ENCODE measurements at places on chromosomes 1 and 21. TPM values are rescaled to one million over a fixed set of nuclear protein-coding genes. Genes with fewer than 3 reads are reported as not detected.

- DNase-seq: no peak
- peaks cover 31% of the 10 kb centered on the region for H3K4me1 ChIP-seq
- H3K27me3 ChIP-seq: peaks cover 2% of the 10 kb centered on the region
- no peak overlapping the region for H3K4me3 ChIP-seq
- H3K27ac ChIP-seq: no peak overlapping the region
These were observed 126.4 kb downstream of the PCBP3 start for GRCh38 chr21:45769896-45770295.

DNA sequence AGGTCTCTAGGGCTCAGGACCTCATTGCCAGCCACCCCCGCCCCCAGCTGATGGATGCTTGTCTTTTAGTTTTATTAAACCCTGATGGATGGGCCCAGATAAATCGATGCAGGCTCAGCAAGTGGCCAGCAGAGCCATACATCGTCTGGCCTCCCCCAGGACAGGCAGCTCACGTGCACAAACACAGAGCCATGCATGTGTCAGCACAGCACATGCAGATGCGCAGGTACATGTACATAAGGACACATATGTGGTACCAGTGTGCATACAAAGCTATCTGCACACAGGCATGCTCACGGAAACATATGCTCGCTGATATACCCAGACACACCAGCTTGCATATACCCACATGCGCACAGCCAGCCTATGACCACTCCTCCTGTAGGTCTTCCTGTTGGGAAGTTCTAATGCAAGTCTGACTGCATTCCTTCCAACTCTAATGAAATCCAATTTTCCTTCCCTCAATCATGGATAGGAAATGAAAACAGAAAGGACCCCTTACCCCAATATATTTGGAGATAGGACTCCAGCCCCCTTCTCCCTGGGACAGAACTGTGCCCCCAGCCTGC lies 897 bp downstream of the COL16A1 start:
- no peaks in the 10 kb centered on the region for H3K36me3 ChIP-seq
- DNase-seq: no peak
- H3K4me3 ChIP-seq: no peak overlapping the region
- H3K4me1 ChIP-seq: peaks cover 47% of the 10 kb centered on the region
- peaks cover 45% of the 10 kb centered on the region for H3K27me3 ChIP-seq

- H3K4me1 ChIP-seq: no peaks in the 10 kb centered on the region
- H3K4me3 ChIP-seq: no peak overlapping the region
- no peak overlapping the region for H3K27ac ChIP-seq
- no peaks in the 10 kb centered on the region for H3K27me3 ChIP-seq
These were observed 1806.8 kb downstream of the BRINP3 start for GRCh38 chr1:188670837-188671236.

DNA sequence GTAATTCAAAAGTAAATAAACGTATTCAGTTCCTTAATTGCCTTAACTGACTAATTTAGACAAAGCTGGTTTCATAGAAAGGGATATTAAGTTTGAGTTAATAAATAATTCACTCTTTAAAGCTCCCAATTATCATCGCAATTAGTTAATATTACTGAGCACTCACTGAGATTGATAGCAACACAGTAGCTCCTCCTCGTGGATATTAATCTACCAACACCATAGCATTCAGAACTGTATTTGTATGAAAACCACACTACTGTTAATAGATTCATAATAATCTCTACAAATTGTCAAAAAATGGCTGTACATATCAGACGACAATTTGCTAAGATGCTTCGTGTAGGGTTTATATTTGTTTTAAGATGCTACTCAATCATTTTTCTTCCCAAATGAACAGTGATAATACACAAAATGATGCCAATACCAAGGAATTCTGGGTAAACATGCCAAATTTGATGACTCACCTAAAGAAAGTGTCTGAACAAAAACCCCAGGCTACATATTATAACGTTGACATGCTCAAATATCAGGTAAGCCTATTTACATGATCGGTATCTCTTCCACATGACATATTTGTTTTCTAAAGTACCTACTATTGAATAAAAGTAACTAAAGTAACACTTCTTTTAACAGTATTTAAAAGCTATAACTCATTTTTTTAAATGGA lies 18.8 kb upstream of the DYNLT5 start:
- H3K36me3 ChIP-seq: no peaks in the 10 kb centered on the region
- no peak overlapping the region for H3K4me3 ChIP-seq

DNA sequence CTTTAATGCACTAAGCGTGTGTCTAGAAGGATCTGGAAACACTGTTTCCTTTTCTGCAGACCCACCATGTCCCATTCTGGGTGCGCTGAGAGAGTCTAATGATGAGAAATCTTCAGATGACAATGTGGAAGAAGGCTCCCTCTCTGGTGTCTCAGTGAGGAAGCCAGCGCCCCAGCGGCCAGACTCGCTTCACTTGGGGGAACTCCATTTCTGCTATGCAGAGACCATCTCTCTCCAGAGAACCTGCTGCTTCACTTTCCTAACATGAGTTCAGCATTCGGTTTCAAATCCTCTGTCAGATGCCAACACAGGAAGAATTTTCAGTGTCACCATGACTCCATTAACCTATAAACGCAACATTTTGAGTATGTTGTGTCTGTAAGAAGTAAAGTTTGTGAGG lies 121.8 kb downstream of the SYF2 start:
- H3K4me3 ChIP-seq: no peak overlapping the region
- H3K27me3 ChIP-seq: peaks cover 20% of the 10 kb centered on the region
- no peak overlapping the region for H3K27ac ChIP-seq
- H3K36me3 ChIP-seq: peaks cover 15% of the 10 kb centered on the region

GRCh38 chr1:5709461-5709975 lies 282.7 kb downstream of the NPHP4 start:
- H3K4me1 ChIP-seq: no peaks in the 10 kb centered on the region
- H3K4me3 ChIP-seq: no peak overlapping the region
- no peaks in the 10 kb centered on the region for H3K27me3 ChIP-seq
- DNase-seq: no peak

GRCh38 chr1:220226752-220227151 lies 45.5 kb downstream of the RAB3GAP2 start:
- no peak for DNase-seq
- peaks cover 35% of the 10 kb centered on the region for H3K36me3 ChIP-seq

DNA sequence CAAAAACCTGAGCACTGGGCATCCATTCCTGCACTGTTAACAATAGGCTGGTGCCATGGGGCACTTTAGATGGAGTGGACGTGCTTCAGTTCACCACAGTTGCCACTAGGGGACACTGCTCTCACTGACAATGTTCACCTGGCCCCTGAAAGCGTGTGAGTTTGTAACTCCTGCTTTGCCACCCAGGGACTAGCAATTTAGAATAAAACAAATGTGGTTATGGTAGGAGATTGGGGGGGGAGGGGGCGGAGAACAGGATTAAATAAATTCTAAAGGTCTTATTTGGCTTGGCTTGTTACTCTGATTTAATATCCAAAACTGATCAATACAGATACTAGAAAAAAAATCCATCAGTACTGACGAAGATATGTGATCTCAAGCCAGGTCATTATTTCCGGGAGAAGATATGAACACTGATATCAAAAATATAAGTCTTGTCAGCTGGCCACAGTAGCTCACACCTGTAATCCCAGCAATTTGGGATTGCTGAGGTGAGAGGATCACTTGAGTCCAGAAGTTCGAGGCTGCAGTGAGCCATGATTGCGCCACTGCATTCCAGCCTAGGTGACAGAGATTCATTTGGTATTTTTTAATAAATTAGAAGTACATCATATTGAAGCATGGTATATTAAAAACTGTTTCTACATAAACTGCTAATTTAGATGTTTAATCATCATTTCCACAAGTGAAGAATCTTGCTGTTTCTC lies 23.2 kb downstream of the INTS7 start:
- H3K27me3 ChIP-seq: no peaks in the 10 kb centered on the region
- H3K36me3 ChIP-seq: peaks cover 33% of the 10 kb centered on the region
- no peak overlapping the region for H3K27ac ChIP-seq
- DNase-seq: peak; percentile 77
- H3K4me1 ChIP-seq: no peaks in the 10 kb centered on the region
- H3K4me3 ChIP-seq: no peak overlapping the region

GRCh38 chr1:54754045-54754444 lies 10.3 kb downstream of the PARS2 start:
- no peak overlapping the region for H3K27ac ChIP-seq
- H3K27me3 ChIP-seq: no peaks in the 10 kb centered on the region
- peaks cover 8% of the 10 kb centered on the region for H3K36me3 ChIP-seq
- H3K4me3 ChIP-seq: no peak overlapping the region
- no peak for DNase-seq
- H3K4me1 ChIP-seq: no peaks in the 10 kb centered on the region

DNA sequence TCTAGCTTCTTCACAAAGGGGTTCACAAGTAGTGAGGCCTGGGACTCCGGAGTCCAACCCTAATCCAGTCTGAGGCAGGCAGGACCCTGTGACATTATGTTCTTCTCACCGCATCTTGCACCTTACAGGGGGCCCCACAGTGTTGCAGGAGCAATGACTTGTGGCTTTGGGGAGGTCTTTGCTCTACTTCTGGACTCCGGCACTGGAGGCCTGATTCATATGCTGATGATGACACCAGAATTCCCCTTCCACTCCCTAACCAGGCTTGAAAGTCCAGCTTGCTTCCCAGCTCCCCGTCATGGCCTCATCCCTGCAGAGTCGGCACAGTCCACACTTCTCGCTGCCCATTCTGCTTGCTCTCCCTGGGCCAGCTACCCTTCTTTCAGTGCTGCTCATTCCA lies 96.3 kb upstream of the SLC44A3 start:
- no peak for DNase-seq
- H3K4me3 ChIP-seq: no peak overlapping the region
- H3K27ac ChIP-seq: no peak overlapping the region
- peaks cover 13% of the 10 kb centered on the region for H3K4me1 ChIP-seq

DNA sequence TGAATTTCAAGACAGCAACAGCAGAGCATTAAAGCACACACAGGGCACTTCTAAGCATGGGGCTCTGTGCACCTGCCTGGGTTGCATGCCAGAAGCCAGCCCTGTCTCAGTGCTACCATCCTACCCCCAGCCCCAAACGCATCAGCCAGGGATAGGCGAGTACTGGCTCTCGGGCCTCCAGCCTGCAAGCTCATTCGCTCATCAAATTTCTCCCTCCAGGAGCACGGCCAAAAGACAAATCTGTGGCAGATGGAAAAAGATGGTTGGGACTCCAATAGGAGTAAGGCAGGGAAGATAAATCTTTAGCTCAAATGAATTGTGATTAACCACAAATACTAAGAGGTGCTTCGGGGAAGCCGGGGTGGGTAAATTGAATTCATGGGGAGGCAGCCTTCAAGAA lies 189.6 kb downstream of the KAZN start:
- no peak overlapping the region for H3K4me3 ChIP-seq
- DNase-seq: no peak
- no peak overlapping the region for H3K27ac ChIP-seq
- H3K4me1 ChIP-seq: no peaks in the 10 kb centered on the region
- no peaks in the 10 kb centered on the region for H3K36me3 ChIP-seq
- H3K27me3 ChIP-seq: no peaks in the 10 kb centered on the region

DNA sequence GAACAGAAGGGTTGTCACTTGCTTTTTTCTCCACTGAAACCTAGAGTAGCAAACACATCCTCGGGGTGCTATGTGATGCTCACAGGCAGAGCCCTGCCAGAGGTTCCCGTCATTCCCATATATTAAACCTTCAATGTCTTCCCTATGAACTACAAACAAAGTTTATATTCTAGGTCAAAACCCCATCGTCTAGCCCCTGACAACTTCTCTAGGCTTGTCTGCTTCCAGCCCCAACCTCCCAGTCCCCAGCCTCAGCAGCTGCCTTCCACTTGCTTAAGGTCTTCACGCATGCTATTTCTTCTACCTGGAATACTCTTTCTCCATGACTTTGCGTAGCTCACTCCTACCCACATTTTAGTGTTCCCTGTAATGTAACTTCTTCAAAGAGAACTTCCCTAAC lies 1.9 kb upstream of the TLR5 start:
- no peak overlapping the region for H3K4me3 ChIP-seq
- H3K27me3 ChIP-seq: peaks cover 12% of the 10 kb centered on the region
- no peak overlapping the region for H3K27ac ChIP-seq
- H3K36me3 ChIP-seq: no peaks in the 10 kb centered on the region

GRCh38 chr1:205355075-205355453 lies 1.7 kb downstream of the KLHDC8A start:
- H3K27me3 ChIP-seq: peaks cover 23% of the 10 kb centered on the region
- H3K4me3 ChIP-seq: no peak overlapping the region
- H3K27ac ChIP-seq: no peak overlapping the region
- no peaks in the 10 kb centered on the region for H3K36me3 ChIP-seq
- DNase-seq: no peak

The TMEM61 gene
- total RNA-seq: not detected

The TRAPPC3 gene
- 56.4 TPM for total RNA-seq

The PCAT6 gene
- total RNA-seq: not detected

All from activated CD8-positive, alpha-beta T cell treated with anti-CD3 and anti-CD28 coated beads, Interleukin-2, amount 10 ng/mL, durations not matched to agents 7 days and 5 days (primary cell).